ENCODE measurements at places on chromosomes 6 and 20.
A peak's percentile ranks its signal among the peaks of the same experiment; 100 is the strongest.

DNA sequence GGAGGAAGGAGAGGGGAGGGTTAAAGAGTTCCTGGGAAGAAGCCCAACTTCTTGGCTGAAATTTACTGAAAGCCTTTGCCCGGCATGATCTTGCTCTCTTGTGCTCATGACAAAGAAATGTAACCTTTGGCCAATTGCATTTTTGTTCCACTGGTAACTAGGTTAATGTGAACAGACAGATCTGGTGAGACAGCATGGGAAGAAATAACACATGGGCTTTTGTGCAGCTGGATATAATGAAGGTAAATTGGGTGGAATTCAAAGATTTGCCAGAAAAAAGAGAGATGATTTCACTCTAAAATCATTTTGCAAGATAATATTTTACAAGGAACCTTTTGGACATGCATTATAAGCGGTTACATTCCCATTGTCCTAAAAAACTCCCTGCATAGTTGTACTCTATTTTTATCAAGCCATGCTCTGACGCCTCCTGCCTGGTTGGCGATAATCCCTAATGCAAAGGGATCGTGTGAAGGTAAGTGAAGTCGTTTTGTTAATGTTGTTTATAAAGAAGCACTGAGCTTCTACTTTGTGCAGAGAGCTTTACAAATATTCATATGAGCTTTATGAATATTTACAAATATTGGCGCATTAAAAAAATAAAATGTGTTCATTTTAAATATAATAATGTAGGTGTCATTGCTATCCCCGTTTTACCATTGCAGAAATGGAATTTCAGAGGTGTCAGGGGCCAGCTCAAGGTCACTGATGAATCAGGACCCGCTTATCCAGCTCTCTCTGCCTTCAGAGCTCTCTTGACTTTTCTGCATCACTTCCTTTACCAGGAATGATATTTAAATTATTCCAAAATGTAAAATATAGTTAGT is 161.3 kb upstream of the AGPAT4 start:
- DNase-seq: no peak

DNA sequence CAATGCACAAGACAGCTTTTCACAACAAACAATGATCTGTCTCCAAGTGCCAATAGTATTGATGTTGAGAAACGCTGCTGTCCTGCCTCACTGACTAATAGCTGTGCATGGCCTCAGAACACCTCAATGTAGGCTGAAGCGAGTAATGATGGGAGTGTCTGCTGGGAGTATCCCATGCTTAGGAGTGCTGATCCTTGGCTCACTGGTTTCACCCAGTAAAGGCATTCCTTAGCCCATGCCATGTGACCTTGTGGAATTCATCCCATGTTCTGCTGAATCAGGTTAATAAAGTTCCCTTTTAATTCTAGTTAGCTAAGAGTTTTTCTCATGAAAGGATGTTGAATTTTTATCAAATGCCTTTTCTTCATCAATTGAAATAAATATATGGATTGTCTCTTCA is 3.8 kb upstream of the WFDC12 start:
- DNase-seq: no peak

DNA sequence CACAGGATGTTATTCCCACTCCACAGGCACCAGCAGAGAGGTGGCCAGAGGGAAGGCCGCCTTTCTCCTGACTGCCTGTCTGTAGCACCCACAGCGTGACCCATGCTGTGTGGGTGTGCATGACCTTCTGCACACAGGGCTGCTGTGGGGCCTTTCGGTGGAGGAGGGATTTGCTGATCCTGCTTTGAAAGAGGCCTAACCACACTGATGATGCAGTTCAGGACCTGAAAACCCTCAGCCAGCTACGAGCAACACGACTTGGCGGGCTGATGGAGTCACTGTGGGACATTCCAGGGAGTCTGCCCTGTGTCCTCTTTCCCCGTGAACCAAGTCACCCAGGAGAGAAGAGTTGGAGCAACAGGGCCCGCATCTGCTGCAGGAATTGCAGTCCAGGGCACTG is 49.1 kb downstream of the SYTL3 start:
- DNase-seq: no peak

DNA sequence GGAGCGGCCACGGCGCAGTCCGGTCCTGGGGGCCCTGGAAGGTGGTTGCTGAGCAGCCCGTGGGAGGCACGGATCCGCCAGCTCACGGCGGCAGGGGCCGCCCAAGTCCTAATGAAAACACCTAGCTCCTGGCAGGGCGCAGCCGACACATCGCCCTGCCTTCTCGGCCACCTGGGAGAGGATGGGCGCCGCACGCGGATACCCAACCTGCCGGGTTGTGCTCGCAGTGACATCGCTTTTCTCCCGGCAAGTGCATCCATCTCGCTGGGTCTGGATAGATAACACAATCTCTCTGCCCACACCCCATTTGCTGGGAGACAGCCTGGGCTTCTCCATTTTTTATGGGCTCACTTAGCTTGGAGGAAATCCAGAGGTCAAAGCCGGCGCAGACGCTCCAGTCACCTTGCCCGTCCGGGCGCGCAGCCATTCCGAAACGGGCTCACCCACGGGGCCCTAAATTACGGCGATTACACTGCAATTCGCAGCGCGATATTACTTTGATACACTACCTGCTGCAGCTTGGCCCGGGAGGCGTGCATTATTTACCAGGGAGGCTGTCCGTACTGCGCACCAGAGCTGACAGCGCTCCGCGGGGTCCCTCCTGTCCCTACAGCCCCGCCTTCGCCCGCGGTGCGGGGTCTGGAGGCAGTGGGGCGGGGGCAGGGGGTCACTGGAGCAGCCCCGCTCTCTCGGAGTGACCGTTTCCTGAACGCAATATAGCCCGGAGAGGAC is 36.2 kb upstream of the CCDC167 start:
- DNase-seq: no peak

DNA sequence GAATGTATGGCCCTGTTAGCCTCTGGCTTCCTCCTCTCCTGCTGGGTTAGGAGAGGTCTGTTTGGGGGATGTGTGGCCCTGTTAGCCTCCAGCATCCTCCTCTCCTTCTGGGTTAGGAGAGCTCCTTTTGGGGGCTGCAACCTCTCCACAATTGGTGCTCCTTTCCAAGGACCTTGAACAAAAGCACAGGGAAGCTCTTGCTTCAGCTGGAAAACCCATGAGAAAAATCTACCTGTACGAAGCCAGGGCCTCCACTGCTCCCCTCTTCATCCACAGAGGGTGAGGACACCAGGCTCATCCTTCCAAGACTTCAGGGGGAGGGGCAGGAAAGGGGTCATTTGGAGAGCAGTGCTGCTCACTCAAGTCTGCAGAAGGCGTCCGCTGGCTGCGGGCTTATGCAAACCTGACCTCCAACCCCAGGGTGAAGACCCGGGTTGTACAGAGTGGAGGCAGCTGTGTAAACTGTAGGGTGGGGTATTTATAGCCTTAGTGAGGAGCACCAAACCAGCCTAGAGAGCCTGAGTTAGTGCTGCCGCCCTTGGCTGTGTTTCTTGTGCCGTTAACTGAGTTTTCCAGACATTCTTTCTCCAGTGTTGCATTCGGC is 62.1 kb downstream of the SLC24A3 start:
- no peak for DNase-seq

DNA sequence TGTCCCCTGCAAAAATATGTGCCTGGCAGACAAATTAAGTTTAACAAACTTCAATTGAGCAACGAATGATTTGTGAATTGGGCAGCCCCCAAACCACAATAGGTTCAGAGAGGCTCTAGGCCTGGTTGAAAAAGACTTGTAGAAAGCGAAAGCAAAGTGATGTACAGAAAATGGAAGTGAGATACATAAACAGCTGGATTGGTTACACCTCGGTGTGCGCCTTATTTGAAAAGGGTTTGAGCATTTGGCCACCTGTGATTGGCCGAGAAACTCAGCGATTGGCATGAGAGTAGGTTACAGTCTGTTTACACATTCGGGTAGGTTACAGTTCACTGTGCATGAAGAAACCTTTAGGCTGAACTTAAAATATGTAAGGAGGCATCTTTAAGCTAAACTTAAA is 136.9 kb downstream of the CD83 start:
- no peak for DNase-seq

- no peak for DNase-seq
Measured at GRCh38 chr6:21840428-21840827, 246.9 kb downstream of the SOX4 start.

DNA sequence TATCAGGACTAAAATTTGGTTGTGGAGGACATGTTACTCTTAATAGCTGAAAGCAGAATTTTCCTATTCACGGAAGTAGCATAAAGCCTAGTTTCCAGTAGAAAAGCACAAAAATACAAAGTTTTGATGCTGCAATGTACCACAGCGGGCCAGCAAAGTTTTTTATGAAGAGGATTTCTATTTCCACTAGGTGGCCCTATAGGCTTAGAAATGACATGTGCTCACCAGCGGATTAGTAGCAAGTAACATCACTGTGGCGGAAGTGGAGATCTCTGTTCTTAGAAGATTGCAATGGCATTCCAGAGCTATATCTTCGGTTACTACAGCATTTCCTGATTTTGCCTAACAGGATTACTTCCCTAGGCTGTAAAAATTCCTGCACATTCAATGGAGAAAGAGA is 1219.0 kb upstream of the EYS start:
- peak; percentile 1 for DNase-seq

GRCh38 chr6:114170372-114170771 is 172.5 kb downstream of the HS3ST5 start:
- DNase-seq: no peak

GRCh38 chr20:10093087-10093591 is 58.4 kb downstream of the ANKEF1 start:
- no peak for DNase-seq

DNA sequence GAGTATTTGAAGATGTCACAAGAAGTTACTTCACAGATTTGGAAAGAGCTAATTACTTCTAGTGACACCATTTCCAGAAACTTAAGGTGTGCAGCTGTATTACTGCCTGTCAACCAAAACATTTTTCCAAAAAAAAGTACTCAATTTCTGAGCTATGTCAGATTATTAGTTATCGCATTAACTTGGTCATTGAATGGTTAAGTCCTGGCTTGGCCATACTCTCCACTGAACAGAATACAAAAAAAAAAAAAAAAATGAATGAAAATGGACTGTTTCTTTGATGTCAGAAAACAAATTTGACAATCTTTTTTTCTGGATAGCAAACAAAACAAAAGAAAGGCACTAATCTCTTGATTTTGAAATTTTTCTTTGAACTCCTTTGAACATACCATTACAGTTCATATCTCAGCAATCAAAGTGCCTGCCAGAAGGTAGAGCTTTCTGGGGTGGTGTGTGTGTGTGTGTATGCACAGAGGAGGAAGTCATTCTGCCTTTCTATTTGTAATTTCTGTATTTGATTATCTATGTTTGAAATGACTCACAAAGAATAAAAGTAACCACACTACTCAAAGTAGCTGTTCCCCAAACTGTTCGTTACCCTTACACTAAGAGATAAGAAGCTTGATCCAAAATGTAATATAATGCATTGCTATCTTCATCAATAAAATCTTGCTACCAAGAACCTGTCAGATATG is 210.8 kb upstream of the FUT9 start:
- no peak for DNase-seq

DNA sequence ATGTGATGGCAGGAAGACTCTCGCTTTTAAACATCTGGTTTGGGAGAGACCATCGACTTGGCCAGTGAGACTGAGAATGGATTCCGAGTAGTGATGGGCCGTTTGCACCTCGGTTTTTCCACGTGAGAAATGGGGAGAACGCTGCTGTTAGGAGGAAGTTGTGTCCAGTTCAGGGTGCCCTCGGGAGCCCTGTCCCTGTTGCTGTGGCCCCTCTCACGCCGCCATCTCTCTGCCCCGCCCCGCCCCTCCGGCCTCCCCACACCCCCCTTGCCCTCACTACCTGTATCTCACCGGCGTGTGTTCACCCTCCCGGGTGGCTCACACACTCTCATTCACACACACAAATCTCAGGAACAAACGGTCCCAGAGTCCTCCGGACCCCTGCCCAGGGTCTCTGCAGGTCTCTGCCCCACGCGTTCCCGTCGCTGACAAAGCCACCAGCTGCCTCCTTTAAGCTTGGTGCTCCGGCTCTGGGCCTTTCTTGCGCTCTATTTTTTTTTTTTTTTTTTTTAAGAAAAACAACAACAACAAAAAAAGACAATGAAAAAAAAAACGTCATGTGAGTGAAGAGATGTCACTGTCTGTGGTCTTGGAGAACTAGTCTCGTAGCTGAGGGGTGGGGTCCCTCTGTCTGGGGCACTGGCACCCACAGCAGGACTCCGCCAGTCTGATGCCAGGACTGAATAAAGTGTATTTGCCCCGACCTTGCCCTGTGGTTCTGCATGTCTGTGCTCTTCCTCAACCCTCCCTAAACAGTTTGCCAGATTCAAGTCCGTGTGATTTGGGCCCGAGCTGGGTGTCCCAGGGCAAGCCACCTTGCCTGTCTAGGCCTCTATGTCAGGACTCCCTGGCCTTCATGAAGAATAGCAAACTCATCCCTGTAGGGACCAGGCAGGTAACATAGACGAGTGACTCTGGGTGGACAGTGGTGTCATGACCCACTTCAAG is 2.9 kb downstream of the SOX12 start:
- no peak for DNase-seq

DNA sequence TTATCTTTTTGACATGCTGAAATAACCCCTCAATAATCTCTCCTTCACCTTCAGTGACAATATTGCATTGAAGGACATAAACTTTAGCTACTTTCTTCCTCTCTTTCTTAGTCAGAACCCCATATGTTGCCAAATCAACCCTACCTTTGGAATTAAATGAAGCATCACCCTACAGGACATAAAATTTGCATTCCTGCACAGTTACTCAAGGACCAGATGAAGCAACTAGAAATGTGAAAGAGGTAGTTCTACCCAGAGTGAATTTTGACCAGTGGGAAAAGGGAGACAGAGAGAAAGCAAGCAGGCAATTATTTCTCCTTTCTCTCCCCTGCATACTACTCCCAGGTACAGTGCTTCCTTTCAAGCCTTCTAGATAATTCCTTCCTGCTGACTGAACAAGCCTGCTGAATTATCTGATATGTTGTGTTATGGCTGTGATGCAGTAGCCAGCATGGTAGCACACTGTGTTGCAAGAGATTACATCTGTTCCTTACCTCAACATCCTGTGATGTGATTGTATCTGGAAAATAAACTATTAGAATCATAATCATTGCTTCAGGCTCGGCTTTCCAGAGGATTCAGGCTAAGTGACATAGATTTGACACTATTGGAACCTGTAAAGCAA is 16.6 kb downstream of the TENT5A start:
- no peak for DNase-seq

DNA sequence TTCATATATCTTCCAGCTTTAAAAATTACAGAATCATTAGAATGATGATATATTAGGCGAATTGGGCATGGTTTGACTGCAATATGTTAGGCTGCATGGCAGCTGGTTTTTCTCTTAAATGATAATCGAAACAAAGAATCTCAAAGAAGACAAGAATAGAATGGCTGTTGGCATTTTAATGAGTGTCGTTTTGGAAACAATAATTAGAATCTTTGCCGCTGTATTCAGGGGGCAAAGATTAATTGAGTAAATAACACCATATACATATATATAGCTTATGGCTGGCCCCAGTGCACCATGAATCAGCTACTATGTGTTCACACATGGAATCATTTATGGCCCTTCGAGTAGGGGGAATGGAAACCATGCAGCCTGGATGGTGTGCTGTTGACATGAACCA is 216.2 kb downstream of the RNF144B start:
- DNase-seq: no peak

GRCh38 chr6:40473026-40473425 is 114.1 kb downstream of the LRFN2 start:
- DNase-seq: no peak

GRCh38 chr6:133549371-133549801 is 308.2 kb downstream of the EYA4 start:
- no peak for DNase-seq
